ENCODE measurements at places on chromosomes 4 and X.
A peak's percentile ranks its signal among the peaks of the same experiment; 100 is the strongest.

- no peak for DNase-seq
Observed at GRCh38 chr4:75370576-75370975, 143.6 kb downstream of the RCHY1 start.

- peak; percentile 36 for DNase-seq
Observed at GRCh38 chr4:101037249-101037648, 310.1 kb downstream of the PPP3CA start.

- peak; percentile 62 for DNase-seq
Observed at GRCh38 chr4:21134994-21135393, 434.7 kb downstream of the PACRGL start.

- DNase-seq, result no peak
Observed at GRCh38 chr4:157013656-157014055, 42.1 kb upstream of the PDGFC start.

DNA sequence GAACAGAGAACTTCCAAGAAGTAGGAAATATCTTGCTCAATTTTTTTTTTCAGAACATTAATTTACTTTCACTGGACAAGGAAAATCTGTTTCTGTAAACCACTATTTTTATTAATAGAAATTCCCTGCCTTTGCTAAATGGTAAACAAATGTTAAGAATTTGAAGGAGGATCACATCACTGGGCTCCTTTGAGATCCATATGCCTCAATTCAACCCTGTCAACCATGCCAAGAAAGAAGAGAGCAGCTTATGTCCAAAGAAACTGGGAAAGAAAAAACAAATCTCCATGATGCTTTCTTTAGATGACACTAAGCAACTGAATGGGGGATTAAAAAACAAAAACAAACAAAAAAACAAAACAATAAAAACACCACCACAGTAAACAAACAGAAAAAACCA lies 47.7 kb downstream of the LNX1 start:
- DNase-seq, result no peak

- DNase-seq, result no peak
Observed at GRCh38 chrX:78496483-78496882, 162.6 kb downstream of the RTL3 start.

DNA sequence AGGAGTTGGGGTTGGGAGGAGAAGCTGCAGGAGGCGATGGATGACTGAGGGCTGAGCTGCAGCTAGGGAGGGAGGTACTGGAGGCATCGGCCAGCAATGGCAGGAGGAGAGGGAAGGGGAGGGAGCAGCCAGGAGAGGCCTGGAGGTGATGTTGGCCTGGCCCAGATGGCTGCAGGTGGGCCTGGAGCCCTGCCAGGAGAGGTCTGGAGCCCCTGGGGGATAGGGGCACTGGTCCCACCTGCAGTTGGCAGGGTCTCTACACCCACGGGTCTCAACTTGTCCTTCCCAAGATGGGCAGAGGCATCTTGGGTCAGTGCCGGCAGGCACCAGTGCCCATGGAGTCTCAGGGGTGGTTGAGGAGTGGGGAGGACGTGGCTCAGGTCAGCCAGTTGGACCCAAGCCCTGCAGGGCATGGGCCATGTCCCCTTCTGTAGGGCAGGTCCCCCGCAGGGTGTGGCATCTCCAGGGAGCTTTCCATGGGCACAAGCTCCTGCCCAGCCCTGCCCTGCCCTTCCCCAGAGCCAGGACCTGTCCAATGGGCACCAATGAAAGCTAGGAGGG lies 2.7 kb upstream of the MXD4 start:
- DNase-seq, result no peak

DNA sequence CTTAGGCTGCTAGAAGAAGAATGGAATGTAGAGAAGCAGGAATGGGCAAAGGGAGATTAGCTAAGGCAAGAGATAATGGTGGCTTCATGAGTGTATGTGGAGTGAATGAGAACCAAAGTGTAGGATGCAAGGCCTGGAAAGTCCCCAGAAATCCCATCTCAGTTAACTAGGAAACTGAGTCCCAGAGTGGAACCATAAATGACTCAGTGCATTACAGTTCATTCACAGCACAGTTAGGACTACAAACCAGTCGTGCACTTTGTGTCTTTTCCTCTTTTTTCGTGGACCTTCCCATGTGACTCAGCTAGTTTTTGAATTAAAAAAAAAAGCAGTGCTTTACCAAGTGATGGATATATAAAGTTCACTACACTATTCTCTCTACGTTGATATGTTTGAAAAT lies 27.7 kb upstream of the REST start:
- DNase-seq, result no peak

DNA sequence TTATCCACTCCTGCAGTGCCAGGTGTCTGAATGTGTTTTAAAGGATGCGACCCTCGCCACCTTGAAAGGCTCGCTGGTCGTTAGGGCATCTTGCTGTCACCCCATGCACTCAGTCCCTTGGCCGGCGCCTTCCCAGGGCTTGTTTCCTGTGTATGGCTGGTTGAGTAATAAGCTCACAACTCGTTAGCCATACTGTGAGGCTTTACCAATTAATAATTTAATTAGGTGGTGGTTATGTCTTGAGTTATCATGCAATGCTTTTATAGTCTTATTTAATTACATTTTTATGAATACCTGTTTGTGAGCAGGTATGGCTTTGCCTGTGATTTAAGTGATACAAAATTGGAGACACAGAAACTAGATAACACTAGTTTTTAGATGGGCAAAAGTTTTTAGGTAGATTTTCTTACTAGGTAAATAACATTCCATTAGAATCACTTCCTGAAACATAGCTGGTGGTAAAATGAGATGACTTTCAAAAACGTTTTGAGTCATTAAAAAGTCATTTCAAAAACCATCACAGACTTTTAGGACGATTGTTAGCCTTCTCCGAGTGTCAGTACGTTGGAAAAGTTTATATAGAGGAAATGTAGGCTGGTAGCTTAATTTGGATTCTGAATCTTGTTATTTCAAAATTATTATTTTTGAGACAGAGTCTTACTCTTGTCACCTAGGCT lies 18.2 kb downstream of the PTTG2 start:
- peak; percentile 62 for DNase-seq

- DNase-seq, result peak; percentile 92
Observed at GRCh38 chr4:73257234-73257633, 1.4 kb downstream of the ANKRD17 start.

DNA sequence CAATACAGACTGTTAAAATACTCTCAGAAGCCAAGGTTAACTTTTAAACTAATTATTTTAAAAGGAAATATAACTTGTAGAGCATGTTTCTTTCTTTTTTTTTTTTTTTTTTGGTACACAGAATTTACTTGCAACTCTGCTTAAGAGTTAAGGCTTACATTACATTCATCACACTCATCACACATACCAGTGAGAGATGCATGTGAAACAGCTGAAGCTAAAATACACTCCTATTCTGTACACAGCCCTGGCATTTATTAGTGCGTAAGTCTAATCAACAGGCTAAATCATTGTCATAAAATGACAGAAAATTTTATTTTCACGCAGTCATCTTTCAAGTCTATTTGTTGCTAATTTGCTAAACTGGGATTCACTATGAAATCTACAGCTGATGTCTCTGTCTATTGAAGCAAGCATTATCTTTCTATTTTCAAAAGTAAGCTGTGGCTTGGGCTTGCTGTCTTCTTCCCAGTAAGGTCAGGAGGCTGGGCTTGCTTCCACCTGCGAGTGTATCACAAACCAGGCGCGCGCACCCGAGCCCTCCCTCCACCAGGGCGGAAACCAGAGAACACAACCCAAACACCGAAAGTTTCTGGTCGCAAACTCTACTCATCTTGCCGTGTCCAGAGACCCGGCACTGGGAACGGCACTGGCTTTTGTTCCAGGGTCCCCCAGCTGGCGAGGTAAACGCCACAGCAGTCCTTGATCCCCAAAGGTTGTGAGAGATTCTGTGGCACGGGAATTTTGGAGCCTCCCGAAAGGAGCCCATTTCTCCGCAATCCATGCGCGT lies 3.9 kb downstream of the MAML3 start:
- peak; percentile 69 for DNase-seq

GRCh38 chrX:20254712-20255299 lies 11.9 kb downstream of the RPS6KA3 start:
- no peak for DNase-seq

- DNase-seq, result no peak
Observed at GRCh38 chr4:70704931-70705182, 16.5 kb downstream of the UTP3 start.

- no peak for DNase-seq
Observed at GRCh38 chrX:24760363-24761000, 66.8 kb downstream of the POLA1 start.

- DNase-seq, result no peak
Observed at GRCh38 chr4:25703731-25704388, 48.2 kb downstream of the SLC34A2 start.
